ENCODE measurements at places on chromosomes 2 and 18.
A peak's percentile ranks its signal among the peaks of the same experiment; 100 is the strongest.

DNA sequence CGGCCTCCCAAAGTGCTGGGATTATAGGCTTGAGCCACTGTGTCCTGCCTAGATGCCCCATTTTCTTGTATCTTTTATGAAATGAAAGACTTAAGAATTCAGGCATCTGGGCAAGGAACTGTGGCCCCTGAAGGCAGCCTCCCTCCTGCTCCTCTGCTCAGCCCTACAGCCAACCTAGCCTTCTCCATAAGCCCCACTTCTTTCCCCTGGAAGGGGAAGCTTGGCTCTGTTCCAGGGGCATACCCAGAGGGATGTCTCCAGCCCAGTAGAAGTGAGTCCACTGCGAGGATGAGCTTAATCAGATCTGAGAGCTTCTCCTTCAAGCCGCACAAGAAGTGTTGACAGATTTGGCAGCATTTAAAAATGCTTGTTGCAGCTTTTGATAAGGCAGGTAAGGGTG is 39.7 kb downstream of the RHOB start:
- DNase-seq = no peak

GRCh38 chr18:23504720-23505119 is 1.4 kb downstream of the RMC1 start:
- DNase-seq = no peak

- no peak for DNase-seq
These were observed 458.8 kb downstream of the METTL4 start for GRCh38 chr18:2112435-2113045.

DNA sequence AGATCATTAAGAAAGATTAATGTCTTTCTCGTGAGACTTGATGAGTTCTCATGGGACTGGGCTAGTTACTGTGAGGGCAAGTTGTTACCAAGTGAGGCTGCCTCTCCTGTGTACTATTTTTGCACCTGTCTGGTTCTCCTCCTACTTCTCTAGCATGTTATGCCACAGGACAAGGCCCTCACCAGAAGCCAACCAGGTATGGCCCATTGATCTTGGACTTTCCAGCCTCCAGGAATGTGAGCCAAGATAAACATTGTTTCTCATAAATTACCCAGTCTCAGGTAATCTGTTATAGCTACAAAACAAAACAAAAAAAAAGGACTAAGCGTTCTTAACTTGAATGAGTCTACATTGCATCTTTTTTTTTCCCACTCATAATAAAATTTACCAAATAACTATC is 184.1 kb downstream of the CDH7 start:
- no peak for DNase-seq

GRCh38 chr2:7407001-7407400 is 489.8 kb downstream of the RNF144A start:
- DNase-seq = no peak

DNA sequence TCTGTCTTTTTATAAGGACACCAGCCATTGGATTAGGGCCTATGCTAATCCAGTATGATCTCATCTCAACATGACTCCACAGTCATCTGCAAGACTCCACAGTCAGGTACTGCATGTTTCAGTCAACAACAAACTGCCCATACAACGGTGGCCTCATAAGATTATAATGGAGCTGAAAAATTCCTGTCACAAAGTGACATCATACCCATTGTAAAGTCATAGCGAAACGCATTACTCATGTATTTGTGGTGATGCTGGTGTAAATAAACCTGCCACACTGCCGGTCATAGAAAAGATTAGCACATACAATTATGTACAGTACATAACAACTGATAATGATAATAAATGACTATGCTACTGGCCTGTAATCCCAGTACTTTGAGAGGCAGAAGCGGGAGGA is 102.2 kb downstream of the TEX51 start:
- DNase-seq = no peak

- DNase-seq = peak; percentile 7
These were observed 51.3 kb upstream of the CERS6 start for GRCh38 chr2:168404764-168405163.

GRCh38 chr2:26118682-26119081 is 54.2 kb upstream of the GAREM2 start:
- DNase-seq = no peak

GRCh38 chr2:74821177-74822126 is 12.5 kb upstream of the HK2 start:
- DNase-seq = no peak

Data from NCI-H526 (cell line).